Eye (tissue), 1 donor: ENCODE measurements at places on chromosomes 6 and 20.

DNA sequence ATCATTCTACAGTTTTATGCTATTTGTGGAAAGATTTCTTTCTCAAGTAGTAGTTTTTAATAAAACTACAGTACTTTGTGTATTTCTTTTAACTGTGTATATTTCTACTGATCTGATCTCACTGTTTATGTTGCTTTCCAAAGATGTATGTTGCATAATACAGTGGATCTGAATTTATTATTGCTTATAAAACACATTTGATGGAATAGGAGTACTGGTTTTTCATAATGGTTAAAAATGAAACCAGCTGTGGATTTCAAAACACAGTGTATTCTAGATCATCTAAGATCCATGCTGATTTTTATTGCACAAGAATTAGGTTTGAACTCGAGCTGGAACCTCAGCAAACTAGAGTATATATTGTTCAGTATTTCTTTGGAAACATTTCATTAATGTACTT lies 8.0 kb downstream of the NKX2-4 start:
- no peak for DNase-seq

DNA sequence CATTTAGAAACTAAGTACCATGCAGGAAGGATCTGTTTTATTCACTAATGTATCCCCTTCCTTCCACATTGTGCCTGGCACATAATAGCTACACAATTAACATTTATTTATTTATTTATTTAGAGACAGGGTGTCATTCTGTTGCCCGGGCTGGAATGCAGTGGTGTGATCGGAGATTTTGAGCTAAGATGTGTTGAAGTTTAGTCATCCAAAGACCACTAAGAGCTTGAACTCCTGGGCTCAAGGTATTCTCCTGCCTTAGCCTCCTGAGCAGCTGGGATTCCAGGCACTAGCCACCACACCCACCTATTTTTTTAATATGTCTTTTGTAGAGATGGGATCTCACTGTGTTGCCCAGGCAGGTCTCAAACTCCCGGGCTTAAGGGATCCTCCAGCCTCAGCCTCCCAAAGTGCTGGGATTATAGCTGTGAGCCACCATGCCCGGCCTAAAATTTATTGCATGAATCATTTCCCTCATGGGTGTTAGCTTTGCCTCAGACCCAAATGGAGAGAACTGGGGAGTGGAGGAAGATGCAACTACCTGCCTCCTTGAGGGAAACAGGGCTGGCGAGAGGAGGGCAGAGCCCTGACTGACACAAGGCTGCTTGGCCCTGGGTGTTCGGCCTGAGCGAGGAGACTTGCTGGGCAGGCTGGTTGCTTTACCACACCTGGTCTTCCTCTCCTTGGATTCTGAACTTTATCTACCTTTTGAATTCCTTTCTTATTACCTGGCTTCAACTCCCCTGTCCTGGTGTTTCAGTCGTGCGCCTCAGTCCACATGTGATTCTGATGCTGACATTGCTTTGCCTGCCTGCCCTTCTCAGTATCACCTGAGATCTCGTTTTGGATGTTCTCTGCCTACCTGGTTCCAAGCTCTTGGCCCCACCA lies 1.7 kb upstream of the DYNLT1 start:
- no peak for DNase-seq

- no peak for DNase-seq
Measured at GRCh38 chr6:99096170-99096569, 148.4 kb upstream of the FBXL4 start.

GRCh38 chr6:118571121-118571520 lies 23.0 kb downstream of the PLN start:
- DNase-seq, result no peak

GRCh38 chr6:26534681-26535465 lies 3.3 kb upstream of the HMGN4 start:
- peak; percentile 40 for DNase-seq

DNA sequence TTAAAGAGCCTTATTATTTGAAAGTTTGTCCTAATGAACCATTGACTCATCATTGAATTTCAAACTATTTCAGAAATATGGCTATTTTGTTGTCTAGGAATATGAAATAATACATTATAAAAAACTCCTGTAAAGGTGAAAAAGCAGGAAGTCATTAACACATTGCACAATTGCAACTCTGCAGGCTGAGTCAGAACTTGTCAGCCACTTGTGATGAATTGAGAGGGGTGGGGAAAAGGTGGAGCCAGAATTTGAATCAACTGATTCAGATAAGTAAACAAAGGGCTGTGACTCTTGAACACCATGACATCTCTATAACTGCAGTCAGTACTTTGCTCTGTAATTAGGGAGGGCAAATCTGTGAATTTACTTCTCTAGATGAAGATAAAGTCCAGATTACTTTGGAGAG lies 6.0 kb downstream of the C6orf141 start:
- no peak for DNase-seq

DNA sequence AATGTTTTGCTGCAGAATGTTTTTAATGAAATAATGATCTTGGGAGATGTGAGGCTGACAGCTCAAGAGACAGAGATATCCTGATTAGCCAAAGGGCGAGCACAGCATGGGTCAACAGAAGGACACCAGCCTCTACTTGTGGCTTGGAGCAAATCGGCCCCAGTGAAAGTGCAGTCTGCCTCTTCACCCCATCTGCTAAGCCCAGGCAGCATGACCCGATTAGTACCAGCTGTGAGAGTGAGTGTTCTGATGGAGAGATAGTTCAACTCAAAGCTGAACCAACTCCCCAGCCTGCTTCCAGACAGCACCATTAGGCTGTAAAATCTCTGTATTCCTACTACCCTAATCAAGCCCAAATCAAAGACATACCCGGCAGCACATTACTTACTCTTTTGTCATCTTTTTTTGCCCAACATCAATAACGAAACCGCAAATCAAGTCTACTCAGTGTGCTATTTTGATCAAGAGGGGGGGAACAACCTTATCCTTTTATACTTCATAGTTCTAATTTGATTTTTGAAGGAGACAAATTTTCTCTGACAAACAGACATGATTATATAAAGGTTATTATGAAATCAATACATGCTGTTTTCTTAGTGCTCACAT lies 514.1 kb upstream of the NRSN1 start:
- peak; percentile 86 for DNase-seq
